ENCODE measurements at places on chromosomes 5 and 9. TPM values are rescaled to one million over a fixed set of nuclear protein-coding genes. Genes with fewer than 3 reads are reported as not detected.

RNF183 gene
- 1.9 TPM for total RNA-seq

PRUNE2 gene
- under 0.01 TPM for total RNA-seq

GLDC gene
- total RNA-seq = 0.43 TPM

ITGA2 gene
- total RNA-seq = 76.4 TPM

PGGT1B gene
- total RNA-seq = 12.0 TPM

SLC12A2 gene
- total RNA-seq = 20.5 TPM

HACD4 gene
- 5.3 TPM for total RNA-seq

ENTPD8 gene
- 0.24 TPM for total RNA-seq

PFN3 gene
- not detected for total RNA-seq

MZB1 gene
- total RNA-seq = 0.24 TPM

TRIM36 gene
- total RNA-seq = 1.3 TPM

ADAMTS13 gene
- 0.21 TPM for total RNA-seq

PIP5KL1 gene
- 3.8 TPM for total RNA-seq

FAM78A gene
- not detected for total RNA-seq

SPEF2 gene
- total RNA-seq = 0.64 TPM

NDOR1 gene
- total RNA-seq = 6.2 TPM

ORM2 gene
- not detected for total RNA-seq

PCDHGA9 gene
- 0.85 TPM for total RNA-seq

KIF12 gene
- total RNA-seq = 2.4 TPM

GABRA6 gene
- total RNA-seq = not detected

ZNF366 gene
- not detected for total RNA-seq
